ENCODE measurements at places on chromosomes 2 and 18.

DNA sequence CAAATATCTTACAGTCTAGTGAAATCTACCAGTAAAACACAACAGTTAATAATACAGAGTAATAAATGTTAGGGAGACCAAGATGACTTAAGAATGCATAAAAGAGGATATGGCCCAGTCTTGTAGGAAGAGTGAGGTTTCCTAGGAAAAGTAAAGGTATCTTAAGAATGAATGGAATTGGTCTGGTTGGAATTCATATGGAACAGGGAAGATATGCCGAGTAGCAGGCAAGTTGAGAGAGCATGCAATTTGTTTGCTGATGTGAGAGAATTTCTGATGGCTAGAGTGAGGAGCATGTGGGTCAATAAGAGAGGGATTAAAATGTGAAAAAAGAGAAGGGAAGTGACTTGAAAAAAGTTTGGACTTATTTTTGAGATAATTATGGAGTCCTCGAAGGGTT is 512.9 kb upstream of the ZEB2 start:
- DNase-seq = no peak

- peak; percentile 45 for DNase-seq
Observed at GRCh38 chr18:76265497-76266235, 229.4 kb downstream of the ZNF516 start.

DNA sequence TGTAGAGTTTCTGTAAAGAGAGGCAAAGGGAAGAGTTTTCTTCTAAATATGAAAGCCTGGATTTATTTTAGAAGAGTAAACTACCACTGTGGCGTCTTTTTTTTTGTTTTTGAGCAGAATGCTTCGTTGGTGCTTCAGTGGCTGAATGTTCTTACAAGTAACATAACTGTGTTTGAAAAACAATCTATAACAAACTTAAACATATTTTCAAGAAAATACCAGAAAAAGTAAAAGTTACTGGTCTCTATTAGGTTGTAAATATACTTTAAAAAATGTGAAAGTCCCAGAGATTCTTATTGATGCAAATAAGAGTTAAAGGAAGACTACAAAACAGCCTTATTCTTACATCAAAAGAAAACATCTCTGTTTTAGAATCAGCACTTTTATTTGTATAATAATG is 76.2 kb downstream of the NEB start:
- no peak for DNase-seq

DNA sequence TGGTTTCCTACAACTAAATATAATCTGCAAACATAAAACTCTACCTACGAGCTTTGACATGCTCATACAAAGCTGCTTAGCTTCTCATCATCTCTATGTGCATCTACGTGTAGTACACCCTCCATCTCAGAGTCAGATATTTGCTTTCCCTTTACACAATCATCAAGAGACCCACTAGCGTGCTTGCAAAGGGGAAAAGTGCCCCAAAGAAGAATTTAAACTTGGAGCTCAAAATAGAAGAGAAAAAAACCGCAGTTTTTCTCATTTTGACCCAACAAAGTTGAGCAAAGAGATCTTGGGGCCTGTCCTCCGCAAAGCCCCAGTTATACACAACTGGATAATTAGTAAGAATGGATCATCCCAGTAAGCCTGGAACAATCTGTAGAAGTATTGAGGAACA is 104.1 kb downstream of the PAX3 start:
- no peak for DNase-seq
